ENCODE measurements at places on chromosomes 3 and 15.

GRCh38 chr15:62848632-62849050 is 193.9 kb upstream of the TPM1 start:
- no peak for DNase-seq

GRCh38 chr3:75180945-75181298 is 483.2 kb upstream of the FRG2C start:
- no peak for DNase-seq

- DNase-seq: no peak
These were observed 23.0 kb upstream of the SH3GL3 start for GRCh38 chr15:83424101-83424500.

DNA sequence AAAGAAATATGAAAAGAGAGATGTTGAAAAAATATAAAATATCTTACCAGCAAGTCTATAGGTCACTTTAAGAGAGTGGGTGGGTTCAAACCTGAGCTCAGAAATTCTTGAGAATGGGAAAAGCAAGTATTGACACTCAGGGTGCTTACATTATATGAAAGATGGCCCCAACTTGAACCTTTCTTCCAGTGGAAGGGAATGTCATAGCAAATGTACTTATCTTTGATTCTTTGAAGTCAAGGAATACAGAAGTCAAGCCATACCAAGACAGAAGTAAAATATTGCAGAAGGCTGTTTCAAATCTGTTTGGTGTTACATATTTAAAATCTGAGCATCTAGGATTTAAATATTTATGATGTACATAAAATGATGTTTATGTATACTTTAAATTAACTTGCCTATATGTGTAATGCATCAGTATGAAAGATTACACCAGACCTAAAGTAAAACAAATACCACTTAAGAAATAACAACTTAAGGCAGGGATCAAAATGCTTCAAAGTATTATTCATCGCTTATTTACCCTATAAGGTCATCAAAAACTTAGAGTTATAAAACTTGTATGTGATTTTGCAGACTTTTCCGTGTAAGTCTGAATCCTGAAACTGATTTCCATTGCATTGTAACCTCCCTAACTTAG is 8.7 kb downstream of the MME start:
- no peak for DNase-seq

GRCh38 chr3:66748175-66748876 is 247.5 kb upstream of the LRIG1 start:
- DNase-seq: no peak

GRCh38 chr3:126485176-126485897 is 9.6 kb upstream of the ZXDC start:
- DNase-seq: no peak
